ENCODE measurements at places on chromosomes 7 and 10.

DNA sequence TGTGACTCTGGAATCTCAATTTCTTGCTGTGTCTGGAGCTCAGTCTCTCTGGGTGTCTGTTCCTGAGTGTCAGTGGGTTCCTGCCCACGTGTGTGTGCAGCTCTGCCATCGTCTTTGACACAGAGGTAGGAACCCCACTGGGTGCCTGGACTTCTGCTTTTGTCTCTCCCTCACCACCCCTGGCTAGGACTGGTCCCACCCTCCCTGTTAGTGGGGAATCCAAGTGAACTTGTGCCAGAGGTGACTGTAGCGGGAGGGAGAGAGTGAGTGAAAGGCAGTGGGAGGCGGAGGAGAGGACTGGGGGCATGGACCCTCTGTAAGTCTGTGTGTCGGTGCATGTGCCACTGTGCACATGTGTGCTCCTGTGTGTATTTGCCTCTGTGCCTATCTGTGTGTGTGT, 299.9 kb upstream of the ZMIZ1 start:
- DNase-seq = no peak

DNA sequence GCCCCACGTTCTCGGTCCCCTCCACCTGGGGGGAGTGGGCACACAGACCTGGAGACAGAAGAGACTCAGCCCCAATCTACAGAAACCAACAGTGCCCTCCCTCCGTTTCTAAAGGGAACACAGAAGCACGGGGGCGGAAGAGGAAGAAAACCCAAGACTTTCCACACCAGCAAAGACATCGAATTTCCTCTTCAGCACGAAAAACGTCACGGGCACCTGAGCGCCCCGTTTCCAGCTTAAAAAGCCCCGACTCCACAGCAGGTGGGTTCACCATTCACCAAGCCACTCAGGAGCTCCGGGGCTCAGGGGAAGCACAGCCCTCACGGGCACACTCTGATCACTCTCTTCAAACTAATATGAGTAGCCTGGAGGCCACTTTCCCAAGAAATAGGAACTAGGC, 19.6 kb downstream of the NUDT1 start:
- DNase-seq = no peak

DNA sequence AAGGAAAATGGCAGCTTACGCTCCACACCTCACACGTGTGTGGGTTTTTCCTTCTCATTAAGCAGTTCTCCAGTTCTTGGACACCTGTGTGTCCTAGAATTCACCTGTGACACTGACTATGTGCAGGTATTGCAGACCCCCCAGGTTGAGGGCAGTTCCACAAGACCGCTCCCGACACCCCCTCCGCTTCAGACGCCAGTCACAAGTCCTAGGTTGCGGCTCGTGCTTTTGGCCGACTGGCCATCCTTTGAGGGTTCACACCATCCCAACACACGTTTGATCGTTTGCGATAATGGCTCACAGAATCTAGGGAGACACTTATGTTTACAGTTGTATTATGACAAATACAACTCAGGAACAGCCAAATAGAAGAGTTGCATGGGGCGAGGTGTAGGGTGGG, 44.5 kb downstream of the CAMK1D start:
- no peak for DNase-seq

GRCh38 chr10:59085711-59086502, 90.5 kb upstream of the PHYHIPL start:
- no peak for DNase-seq

DNA sequence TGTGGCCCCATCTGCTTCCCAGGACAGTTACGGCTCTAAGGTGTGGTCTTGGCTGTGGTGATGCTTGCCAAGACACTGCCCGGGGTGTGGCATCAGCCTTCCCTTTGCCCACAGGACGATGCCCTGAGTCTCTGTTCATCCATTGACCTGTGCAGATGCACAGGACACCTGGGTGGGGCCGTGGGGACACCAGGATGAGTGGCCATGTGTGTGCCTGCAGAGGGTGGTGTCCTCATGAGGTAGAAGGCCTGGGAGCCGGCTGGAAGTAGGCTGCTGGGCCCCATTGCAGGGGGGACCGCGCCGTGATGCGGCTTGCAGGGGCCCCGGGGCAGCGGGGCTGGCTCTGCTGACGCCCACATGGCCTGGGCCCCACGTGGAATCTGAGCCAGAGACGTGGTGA, 22.4 kb upstream of the PWWP2B start:
- DNase-seq = no peak

GRCh38 chr7:133642907-133643306, 390.0 kb downstream of the EXOC4 start:
- DNase-seq = no peak

DNA sequence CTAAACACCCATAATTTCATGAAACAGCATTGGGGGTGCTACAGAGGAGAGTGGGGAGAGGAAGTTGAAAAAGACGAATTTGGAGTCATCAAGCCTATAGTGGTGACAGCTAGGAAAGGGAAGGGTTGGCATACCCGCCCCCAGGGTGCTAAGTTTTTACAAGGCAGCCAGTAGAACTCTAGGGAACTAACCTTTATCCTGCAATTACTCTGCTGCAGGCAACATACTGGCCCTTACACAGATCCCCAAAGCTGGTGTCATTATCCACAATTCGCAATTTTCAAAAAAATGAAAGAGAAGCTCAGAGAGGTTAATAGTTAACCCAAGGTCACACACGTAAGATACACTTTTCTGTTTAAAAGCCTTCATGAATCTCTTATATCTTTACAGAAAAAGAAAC, 14.2 kb upstream of the SLC35B4 start:
- DNase-seq = no peak

DNA sequence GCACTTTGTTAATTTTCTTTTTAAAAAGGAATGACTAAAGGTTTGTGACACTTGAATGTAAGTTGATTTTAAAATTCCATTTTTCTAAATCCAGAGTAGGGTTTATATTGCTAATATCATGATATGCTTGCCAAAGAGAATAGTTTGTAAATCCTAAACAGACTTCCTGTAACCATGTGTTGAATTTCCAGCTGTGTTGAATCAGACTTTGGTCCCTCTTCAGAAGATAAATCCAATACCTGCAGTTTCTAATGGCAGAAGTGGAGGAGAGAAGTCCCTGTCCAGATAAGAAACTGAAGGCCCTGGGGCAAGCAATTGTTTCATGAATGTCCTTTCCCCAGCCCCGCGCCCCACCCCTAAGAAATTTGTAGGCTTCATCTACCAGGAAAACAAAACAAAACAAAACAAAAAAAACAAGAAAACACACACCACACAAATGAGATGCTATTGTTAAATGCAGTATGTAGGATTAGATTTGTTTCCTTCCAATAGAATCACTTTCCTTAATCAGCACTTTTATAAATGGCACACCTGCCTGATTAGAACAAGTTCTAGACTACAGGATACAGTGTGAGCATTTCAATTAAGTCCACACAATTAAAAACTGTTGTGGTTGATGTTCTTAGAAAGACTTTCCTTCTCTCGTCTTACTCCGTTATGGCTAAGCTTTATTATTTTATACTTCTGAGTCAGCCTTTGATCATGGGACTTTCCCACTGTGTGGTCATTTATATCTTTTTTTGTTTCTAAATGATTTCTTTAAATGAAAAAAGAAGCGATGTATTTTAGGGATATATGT, 122.8 kb downstream of the KAT6B start:
- no peak for DNase-seq

GRCh38 chr7:148436571-148436970, 154.0 kb upstream of the C7orf33 start:
- DNase-seq = no peak

GRCh38 chr10:14254368-14254767, 76.4 kb downstream of the FRMD4A start:
- no peak for DNase-seq

DNA sequence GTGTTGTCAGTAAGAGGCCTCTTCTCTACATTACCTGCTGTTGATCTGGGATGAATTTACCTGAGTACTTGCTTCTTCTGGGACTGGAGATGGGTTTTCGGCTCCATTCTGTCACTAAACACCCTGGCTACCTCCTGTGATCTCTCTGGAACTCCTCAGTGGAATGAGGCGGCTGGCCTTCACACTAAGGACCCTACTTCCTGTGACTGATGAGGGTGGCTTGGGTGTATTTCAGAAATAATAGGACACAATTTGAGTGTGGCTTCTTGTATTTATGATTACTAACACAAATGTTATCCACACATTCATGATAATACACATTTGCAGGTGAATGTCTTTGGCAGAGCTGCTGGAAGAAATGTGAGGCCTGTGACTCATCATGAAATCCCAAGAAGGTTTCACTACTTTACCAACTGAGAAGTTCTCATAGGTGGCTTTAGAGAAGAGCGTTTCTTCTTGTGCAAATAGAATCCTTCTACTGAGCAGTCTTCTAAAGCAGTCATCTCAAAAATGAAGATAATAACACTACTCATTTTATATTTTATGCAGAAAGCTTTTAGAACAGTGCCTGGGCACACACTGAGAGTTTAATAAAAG, 21.3 kb upstream of the EVX1 start:
- DNase-seq = no peak

GRCh38 chr7:159091480-159092475, 52.9 kb downstream of the VIPR2 start:
- no peak for DNase-seq

DNA sequence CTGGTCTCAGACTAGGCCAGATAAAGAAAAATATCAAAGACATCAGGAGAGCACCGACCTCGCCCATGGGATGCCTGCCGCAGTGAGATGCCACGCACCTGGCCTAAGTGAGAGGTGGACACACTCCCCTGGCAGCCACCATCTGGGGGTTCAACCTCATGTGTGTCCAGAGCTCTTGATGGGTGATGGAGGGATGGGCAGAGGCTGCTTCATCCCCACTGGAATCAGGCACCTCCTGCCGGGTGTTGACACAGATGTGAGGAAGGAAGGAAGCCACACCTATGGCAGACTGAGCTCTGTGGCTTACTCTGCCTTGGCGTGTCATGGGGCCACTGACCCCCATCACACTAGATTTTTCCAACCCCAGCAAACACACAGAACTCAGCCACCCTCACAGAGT, 11.4 kb downstream of the ZNF488 start:
- no peak for DNase-seq

GRCh38 chr7:125926621-125927020, 997.0 kb upstream of the POT1 start:
- DNase-seq = no peak

DNA sequence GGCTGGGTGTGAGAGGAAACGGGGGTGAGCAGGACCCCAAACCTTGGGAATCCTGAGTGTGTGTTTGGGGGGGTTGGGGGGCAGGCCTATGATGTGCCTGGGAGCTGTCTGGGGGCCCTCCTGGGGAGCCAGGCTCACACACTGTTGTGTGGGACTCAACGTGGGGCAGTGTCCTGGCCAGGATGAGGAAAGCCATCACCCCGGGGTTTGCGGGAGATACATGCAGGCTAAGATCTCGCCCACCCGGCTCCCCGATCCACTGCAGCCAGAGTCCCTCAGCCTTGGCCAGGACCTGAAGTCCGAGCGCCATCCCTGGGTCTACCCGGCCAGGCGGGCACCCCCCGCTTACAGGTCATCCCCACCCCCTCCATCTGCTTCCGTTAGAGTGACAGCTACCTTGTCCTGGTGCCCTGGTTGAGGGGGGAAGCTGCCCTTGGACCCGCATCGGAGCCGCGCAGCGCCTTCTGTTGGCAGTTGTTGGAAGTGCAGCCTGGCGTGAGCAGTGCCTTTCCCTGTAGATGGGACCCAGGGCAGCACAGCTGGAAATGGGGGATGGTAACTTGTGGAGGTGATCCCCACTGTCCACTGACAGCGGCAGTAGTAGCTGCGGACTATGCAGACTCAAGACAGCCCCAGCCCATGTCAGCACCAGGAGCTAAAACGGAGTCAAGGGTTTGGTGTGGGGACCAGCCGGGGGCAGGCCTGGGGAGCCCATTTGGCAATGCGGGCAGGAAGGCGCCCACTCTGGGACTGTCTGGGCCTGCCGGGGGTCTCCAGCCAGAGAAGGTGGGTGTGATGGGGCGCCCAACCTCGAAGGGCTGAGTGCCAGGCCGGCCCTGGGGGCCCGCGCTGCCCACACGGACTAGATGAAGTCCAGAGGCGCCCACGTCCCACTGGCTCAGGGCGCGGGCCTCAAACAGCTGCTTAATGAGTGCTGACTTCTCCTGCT, 885.6 kb upstream of the ZNF722 start:
- DNase-seq = no peak

DNA sequence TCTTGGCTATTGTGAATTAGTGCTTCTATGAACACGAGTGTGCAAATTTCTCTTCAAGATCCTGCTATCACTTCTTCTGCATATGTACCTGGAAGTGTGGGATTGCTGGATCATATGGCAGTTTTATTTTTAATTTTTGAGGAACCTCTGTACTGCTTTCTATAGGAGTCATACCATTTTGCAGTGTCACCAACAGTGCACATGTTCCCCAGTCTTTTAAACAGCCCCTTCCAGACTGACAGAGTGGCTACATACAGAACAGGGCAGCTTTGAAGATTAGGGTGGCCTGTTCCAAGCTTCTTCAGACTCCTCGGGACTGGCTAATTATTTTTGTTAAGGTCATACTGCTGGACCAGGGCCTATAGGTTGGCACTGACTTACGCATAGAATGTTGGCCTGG, 82.9 kb downstream of the AUTS2 start:
- DNase-seq = no peak

DNA sequence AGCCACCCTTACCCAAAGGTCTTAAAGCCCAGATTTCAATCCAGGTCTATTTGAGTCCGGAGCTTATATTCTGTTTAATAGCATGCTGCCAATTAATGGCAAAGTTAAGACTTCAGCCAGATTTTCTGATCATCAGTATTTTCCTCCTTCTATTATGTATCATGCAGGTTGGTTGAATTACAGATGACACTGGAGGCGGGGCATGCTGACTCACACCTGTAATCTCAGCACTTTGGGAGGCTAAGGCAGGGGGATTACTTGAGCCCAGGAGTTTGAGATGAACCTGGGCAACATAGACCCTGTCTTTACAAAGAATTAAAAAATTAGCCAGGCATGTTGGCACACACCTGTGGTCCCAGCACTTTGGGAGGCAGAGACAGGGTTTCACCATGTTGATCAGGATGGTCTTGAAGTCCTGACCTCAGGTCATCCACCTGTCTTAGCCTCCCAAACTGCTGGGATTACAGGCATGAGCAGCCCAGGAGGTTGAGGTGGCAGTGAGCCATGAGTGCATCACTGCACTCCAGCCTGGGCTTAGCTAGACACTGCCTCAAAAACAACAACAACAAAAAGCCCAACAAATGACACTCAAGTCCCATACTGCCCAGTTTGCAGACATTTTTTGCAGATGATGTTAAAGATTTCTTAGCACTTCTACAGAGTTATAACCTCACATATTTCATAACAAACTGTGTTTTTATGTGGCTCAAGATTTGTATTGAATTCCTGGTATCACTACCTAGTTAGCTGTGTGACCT, 62.5 kb downstream of the MCU start:
- DNase-seq = no peak

Measured in amygdala (tissue), 56 donors.